ENCODE measurements at places on chromosomes 2 and 18. TPM values are rescaled to one million over a fixed set of nuclear protein-coding genes. Genes with fewer than 3 reads are reported as not detected.

- no peak for DNase-seq
These were observed 25.0 kb upstream of the RAPGEF4 start for GRCh38 chr2:172710584-172711047.

DNA sequence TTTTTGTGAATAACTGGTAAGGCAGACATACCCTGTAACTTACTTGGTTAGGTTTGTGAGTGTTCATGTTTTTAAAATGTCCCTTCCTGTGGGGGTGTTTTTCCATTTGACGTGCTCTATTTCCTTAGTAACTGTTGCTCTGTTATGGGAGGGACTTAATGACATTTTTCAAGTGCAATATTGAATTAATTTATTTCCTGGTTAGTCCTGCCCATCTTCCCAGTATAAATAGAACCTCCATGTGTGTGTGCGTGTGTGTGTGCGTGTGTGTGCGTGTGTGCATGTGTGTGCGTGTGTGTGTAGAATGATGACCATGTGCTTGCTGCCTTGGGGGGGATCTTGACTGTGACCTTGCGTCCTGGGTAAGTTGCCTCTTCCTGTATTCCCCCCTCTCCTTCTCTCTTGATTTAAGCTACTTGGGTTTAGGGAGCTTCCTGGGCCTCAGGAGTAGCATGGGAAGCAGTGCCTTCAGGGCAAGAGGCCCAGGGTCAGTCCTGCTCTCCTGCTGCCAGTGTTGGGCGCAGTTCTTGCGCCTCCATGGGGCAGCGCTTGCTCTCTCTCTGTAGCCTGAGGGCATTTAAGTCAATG is 163.9 kb downstream of the LDLRAD4 start:
- DNase-seq, result peak; percentile 12

DNA sequence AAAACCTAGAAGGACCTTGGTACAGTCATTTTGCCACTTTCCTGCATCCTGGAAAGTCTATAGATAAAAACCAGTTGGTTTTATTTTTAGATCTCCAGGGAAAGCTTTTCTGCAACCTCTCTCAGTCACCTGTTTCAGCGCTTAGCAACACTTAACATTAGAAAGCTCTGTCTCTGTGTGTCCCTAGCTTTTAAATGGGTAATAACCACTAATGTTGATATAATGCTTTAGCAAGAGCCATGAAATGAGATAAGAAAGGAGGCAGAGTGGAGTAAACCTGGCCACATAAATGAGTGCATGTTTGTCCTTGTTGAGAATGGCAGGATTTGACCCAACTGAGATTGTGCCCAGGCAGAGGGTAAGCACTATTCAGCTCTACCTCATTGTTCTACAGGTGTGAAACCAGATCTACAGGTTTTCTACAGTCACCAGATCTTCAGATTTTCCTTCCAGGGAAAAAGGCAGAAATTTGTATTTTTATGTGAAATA is 44.8 kb downstream of the MARCHF4 start:
- DNase-seq, result no peak

GRCh38 chr2:180873219-180873618 is 107.2 kb upstream of the UBE2E3 start:
- DNase-seq, result no peak

- DNase-seq, result peak; percentile 65
These were observed 146.3 kb upstream of the SKOR2 start for GRCh38 chr18:47397671-47398319.

DNA sequence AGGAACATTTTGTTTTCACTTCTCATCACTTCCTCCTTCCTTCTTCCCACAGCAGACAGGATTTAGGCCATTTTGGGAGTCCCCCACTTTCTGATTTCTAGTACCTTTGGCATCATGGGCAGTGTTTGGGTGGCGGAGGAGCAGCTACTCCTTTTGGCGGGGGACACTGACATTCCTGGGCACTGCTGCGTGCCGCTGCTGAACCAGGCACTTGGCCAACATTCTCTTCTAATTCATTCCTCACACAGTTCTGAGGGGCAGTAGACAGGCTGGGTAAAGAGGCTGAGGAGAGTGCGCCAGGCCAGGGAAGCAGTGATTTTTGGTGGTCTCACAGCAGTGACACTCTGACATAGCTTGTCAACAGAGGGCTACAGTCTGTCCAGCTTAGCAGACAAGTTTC is 270.2 kb downstream of the LOXHD1 start:
- no peak for DNase-seq

- DNase-seq, result no peak
These were observed 75.1 kb downstream of the SPRED2 start for GRCh38 chr2:65357095-65357958.

Gene OSR1
- total RNA-seq, result 0.24 TPM

Gene SH3RF3
- total RNA-seq, result 0.46 TPM

Gene ERICH2
- total RNA-seq, result 0.66 TPM

Measured in H9 (cell line).